Naive B cell (primary cell): ENCODE measurements at places on chromosomes 16 and 17.

GRCh38 chr16:78034530-78034929 lies 12.2 kb downstream of the CLEC3A start:
- peaks cover 21% of the 10 kb centered on the region for H3K27me3 ChIP-seq
- H3K27ac ChIP-seq, result no peak overlapping the region
- no peaks in the 10 kb centered on the region for H3K36me3 ChIP-seq
- no peaks in the 10 kb centered on the region for H3K4me1 ChIP-seq
- no peak for DNase-seq
- H3K4me3 ChIP-seq, result no peak overlapping the region

GRCh38 chr16:10787304-10787703 lies 31.3 kb downstream of the TVP23A start:
- DNase-seq, result peak; percentile 10
- H3K4me1 ChIP-seq, result peaks cover 64% of the 10 kb centered on the region
- no peaks in the 10 kb centered on the region for H3K36me3 ChIP-seq
- H3K27ac ChIP-seq, result no peak overlapping the region
- H3K4me3 ChIP-seq, result no peak overlapping the region

GRCh38 chr17:41539071-41539492 lies 11.0 kb upstream of the KRT19 start:
- H3K27ac ChIP-seq, result no peak overlapping the region
- peaks cover 3% of the 10 kb centered on the region for H3K36me3 ChIP-seq
- H3K27me3 ChIP-seq, result peaks cover 47% of the 10 kb centered on the region

DNA sequence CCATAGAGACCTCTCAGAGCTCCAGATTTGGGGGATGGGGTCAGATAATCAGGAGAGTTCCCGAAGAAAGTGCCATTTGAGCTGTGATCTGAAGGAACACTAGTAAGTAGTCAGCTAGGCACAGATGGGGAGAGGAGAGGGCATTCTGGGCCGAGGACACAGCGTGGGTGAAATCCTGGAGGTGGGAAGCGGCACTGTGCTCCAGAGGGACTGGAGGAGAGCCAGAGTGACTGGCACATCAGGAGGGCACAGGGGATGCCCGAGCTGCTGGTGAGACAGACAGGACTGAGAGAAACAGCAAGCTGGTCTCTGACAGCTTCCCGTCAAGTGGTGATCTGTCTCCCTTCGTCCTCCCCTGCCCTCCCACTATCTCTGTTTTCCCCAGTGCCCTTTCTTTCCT lies 40.6 kb downstream of the KNOP1 start:
- H3K4me3 ChIP-seq, result no peak overlapping the region
- no peaks in the 10 kb centered on the region for H3K4me1 ChIP-seq
- peaks cover 21% of the 10 kb centered on the region for H3K36me3 ChIP-seq
- no peak overlapping the region for H3K27ac ChIP-seq
